ENCODE measurements at places on chromosomes 1 and 21.
A peak's percentile ranks its signal among the peaks of the same experiment; 100 is the strongest.

DNA sequence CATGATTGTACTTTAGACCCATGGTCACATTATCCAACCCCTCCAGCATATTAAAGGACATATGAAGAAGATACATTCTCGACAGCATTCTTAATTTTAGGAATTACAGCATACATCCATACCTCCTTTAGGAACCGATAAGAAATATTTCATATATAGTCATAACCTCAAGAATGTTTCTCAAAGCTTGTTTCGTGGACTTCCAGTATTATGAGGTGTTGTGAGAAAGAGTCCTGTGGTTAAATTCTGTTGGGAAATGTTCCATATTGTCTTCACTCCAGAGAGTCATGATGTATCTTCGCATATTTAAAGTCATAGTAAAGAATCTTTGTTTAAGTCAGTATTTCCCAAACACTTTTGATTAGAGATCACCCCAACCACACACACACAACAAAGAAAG is 321.0 kb upstream of the SNX7 start:
- no peak for DNase-seq

DNA sequence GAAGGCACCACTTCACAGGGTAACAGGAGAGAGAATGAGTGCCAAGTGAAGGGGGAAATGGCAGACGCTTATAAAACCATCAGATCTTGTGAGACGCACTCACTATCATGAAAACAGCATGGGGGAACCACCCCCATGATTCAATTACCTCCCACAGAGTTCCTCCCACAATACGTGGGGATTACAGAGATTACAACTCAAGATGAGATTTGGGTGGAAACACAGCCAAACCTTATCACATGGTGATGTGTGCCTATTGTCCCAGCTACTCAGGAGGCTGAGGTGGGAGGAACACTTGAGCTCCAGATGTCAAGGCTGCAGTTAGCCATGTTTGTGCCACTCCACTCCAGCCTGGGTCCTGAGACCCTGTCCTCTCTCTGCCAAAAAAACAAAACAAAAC is 56.0 kb upstream of the DSCAM start:
- no peak for DNase-seq

DNA sequence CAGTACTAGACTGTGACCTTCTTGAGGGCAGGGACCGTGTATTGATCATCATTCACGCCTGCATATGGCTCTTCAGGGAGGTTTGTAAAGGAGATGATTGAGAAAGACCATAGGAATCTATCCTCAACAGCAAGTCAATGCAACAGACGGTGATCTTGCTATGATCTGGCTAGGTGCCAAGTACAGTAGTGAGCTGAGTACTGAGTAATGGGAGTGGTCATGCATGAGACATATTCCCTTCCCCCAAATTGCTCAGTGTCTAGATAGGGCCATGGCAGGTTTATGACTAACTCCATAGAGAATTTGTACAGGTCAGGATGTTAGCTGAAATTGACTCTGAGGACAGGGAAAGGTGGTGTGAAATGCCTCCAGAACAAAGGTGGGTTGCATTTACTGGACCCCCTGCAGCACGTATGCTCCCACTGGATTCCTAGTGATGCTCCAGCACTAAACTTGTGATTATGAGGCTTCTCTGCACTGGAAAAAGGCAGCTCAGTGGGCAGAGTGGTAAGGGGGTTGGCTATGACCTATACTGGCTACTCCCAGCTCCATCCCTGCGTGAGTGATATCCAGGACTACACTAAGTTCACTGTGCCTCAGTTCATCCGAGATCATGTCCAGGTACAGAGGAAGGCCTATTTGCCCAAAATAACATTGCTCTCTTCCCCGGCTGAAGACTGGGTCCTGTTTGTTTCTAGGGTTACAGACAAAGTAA is 37.2 kb downstream of the KCNJ6 start:
- no peak for DNase-seq

- DNase-seq: no peak
Observed at GRCh38 chr1:39694026-39694425, 2.8 kb upstream of the HPCAL4 start.

DNA sequence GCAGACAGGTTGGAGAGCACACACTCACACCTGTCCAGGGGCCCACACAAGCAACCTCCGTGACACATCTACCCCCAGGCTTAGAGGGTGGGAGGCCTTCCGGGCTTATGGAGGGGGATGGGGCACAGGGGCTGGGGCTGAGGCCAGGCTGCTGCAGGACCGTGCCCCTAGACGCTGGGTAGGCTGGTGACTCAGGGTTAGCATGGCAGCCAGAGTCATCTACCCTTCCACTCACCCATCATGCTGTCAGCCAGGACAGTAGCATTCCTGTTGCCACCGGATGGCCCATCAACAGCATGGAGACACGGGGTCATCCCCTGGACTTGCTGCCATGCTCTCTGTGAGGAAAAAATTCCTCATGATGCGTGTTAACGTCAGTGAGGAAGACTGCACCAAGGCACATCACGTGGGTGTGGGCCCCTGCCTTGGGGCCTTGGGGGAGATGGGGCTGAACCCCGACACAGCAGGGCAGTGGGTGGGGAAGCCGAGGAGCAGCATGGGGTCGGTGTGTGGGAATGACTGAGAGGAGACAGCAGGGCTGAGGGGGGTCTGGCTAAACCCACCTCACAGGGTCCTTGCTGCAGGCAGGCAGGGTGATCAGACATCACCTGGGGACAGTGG is 52.8 kb downstream of the WNT9A start:
- peak; percentile 33 for DNase-seq

GRCh38 chr1:109112056-109112651 is 1.8 kb upstream of the ELAPOR1 start:
- no peak for DNase-seq

DNA sequence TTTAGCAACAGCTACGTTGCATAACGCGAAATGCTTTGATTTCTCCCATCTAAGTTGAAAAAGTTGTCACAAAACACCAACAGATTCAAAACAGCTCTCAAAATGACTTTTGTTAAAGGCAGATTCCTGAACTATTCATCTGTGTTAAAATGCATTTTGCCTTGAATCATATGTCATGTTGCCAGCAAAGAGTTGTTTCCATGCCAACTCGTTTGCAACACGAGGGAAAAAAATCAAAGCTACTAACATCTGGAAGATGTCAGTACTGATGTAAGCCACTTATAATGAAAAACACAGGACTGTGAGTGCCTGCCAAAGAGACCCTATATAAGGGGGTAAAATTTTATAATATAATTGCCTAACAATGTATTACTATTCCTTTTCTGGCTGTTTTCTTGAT is 182.7 kb upstream of the PTBP2 start:
- DNase-seq: no peak

- DNase-seq: peak; percentile 28
Observed at GRCh38 chr1:41318135-41318534, 43.1 kb upstream of the FOXO6 start.

DNA sequence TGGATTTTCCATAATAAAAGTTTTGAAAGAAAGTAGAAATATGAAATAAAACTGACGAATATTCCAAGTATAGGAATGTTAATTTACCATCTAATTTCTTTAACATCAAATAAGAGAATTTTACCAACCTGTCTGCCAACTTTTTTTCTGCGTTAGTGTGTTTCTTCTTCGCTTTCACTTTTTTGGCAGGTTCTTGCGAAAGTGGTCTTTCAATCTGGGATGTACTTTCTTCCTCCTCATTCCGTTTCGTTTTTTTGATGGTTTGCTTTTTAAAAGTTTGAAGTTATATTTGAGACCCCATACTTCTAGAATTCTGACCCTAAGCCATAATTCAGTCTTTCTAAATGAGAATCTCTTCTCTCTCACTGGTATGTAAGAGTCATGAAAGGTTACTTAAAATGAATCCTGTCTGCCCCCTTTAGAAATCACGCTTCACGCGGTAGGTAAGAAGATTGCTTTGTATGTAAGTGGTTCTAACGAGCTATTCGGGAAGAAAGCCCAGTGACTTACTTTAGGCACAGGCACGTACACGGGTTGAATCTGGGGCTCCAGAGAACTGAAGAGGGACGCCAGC is 580 bp downstream of the RBM34 start:
- DNase-seq: no peak

- no peak for DNase-seq
Observed at GRCh38 chr1:176205332-176205914, 1.7 kb downstream of the COP1 start.

GRCh38 chr1:5637171-5637570 is 355.1 kb downstream of the NPHP4 start:
- peak; percentile 50 for DNase-seq

All from activated CD8-positive, alpha-beta memory T cell treated with anti-CD3 and anti-CD28 coated beads for 24 hours (primary cell).